ENCODE measurements at places on chromosomes 5 and 9.

DNA sequence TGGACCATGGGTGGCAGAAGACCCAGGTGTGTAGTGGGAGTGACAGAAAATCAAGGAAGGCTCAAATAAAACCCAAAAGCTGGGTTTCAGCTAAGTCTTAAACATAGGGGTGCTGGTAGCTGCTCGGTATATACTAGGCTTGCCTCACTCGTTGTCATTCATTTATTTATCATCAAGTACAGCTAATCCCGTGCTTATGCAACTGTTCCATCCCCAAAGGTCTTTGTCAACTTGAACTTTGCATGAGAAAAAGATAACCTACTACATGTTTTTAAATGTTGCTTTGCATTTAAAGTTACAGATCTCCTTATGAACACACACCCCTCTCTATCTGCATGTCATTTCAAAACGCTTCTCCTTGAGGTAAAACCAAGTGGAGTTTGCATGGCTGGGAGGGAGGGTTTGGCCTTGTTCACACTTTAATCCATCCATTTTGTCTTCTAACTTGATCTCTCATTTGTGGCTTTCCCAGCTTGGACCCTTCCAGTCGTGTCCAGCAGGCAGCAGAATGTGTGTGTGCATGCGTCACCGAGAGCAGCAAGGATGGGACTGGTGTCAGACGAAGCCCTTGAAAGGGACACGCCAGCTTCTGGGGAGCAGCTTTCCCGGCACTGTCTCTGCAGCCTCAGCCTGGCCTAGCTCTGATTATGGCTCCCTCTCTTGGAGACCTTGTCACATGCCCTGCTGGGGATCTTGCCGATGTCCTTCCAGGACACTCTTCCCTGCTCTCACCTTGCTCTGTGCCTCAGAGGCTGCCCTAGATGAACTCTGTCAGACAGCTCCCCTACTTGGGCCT lies 133.5 kb downstream of the GADD45G start:
- DNase-seq, result no peak

GRCh38 chr5:81424728-81425127 lies 30.8 kb upstream of the ACOT12 start:
- no peak for DNase-seq

DNA sequence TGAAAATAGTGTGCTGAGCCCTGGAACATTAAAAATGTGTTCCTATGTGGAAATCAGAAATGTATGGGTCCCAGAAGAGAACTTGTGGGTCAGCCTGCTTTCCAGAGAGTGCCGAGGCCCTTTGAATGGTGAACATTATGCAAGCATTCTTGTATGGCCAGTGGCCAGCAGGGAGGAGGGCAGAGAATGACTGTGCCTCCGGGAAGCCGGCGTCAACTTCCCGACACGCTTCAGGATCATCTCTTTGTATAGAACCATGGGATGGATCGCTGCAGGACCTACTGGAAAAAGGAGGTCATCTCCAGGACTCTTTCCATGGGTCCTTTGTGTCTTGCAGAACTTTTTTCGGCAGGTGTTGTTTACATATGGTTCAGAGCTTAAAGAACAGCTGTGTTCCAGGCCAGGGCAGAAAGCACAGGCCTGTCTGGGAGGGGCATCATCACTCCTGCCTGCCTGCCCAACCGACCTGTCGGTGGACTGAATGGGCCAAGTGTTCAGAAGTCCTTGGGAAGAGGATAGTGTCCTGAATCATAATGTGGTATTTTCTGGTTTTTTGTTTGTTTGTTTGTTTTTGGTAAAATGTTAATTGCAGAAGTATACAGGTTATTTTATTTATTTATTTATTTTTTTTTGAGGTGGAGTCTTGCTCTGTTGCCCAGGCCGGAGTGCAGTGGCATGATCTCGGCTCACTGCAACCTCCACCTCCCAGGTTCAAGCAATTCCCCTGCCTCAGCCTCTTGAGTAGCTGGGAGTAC lies 9.0 kb downstream of the PRRC2B start:
- no peak for DNase-seq

- no peak for DNase-seq
Observed at GRCh38 chr5:56605231-56605630, 210.1 kb upstream of the MAP3K1 start.

DNA sequence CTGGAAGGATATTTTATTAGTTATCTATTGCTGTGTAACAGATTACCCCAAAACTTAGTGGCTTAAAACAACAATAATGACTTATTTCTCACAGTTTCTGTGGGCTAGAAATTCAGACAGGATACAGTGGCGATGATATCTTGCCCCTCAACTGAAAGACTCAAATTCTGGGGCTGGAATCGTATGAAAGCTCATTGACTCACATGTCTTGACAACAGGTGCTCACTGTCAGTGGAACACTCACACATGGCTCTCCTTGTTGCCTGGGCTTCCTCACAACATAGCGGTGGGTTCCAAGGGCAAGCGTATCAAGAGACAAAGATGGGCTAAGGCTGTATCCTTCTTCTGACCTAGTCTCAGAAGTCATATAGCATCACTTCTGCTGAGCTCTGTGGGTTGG lies 3.7 kb upstream of the GNPDA1 start:
- DNase-seq, result no peak
